ENCODE measurements at places on chromosomes 7 and 10.

DNA sequence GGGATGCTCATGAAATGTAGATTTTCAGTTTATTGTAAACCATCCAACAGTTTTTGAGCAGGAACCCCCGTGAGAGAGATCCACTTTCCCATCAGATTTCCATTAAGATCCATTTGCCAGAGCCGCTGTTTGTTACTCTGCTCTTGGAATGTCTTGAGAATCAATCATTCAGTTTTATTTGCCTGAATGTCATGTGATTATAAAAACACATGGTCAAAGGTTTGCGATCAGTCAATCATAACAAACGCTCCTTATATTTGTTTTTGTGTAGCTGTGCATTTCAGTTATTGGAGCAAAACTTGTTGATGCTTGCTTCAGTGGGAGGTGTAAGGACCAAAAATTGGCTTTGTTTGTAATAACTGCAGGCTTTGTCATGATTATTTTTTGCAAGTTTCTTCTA, 155.8 kb upstream of the RHOBTB1 start:
- no peak for DNase-seq

DNA sequence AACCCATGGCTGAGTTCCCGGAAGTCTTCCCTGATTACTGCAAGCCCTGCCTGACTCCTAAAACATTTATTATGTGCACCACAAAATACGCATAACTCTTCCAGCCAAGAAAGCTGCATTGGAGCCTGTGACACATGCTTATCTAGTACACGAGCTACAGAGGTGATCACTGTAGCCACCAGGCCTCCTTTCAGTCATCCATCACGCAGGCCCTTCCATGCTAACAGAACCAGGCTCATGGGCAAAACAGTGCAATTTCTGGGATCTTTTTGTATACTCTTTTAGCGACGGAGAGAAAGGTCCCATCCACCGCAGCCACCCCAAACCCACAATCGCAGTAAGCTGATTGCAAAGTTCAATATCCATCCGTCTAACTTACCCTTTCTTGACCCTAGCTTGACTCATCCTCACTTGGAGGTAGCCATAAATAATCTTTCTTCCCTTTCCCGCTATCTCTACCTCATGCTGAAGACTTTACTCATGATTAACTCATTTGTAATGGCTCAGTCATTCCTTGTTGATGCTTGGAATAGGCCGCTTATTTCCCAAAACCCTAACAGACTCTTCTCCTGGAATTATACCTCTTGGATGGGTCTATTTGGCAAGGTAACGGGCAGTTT, 1203.5 kb downstream of the TYW1 start:
- DNase-seq = no peak

GRCh38 chr7:11548532-11548931, 283.5 kb downstream of the THSD7A start:
- DNase-seq = peak; percentile 62

GRCh38 chr10:119197921-119198320, 9.4 kb upstream of the GRK5 start:
- DNase-seq = peak; percentile 47

GRCh38 chr10:18665815-18666558, 6.8 kb downstream of the ARL5B start:
- DNase-seq = peak; percentile 42
